ENCODE measurements at places on chromosomes 5 and 9.

DNA sequence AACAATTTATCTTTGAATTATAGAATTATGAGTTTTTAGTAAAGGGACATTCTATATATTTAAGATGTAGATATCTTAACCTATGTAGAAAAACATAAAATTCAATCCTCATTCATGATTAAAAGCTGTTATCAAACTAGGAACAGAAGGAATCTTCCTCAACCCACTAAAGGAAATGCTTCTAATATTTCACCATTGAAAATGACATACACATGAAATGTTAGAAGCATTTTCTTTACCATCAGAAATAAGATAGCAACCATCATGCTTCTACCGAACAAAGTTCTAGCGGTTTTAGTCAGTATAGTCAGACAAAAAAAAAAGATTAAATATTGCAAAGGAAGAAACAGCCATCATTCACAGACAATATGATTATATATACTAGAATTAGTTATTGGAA, 32.2 kb downstream of the SHOC1 start:
- DNase-seq = no peak

DNA sequence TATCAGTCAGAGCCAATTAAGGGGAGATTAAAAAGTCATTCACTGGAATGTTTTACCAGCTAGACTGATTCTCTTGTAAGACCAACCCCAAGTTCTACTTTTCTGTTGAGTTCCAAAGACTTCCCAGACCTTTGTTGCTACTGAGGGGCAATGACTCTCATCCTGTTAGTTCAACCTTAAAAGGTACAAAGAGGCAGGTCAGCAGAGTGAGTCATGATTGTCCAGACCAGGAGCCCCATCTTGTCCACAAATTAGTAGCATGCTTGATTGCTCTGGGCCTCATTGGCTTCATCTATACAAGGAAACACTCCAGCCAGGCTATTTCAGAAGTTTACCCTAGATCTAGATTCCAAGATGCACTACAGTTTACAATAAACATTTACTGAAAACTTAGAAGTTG, 79.9 kb upstream of the IL7R start:
- DNase-seq = no peak

DNA sequence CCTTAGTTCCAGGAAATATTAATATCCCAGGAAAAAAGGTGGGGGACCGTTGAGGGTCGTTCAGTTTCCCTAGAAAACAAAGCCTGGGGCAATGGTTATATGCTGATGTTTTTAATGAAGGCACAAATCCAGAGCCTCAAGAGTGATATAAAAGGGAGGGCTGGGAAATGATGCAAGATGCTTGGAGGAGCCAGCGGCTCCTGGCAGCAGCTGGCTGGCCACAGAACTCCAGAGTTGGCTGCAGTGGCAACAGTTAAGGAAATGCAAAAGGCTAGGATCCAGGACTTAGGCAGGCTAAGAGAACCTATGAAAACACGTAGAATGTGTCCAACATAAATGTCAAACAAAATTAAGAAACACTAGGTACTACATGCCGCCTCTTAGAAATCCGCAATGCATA, 31.0 kb upstream of the B4GALT1 start:
- DNase-seq = no peak

- DNase-seq = no peak
Observed at GRCh38 chr5:17024686-17025180, 88.6 kb upstream of the MYO10 start.
